ENCODE measurements at places on chromosomes 3 and 15.

DNA sequence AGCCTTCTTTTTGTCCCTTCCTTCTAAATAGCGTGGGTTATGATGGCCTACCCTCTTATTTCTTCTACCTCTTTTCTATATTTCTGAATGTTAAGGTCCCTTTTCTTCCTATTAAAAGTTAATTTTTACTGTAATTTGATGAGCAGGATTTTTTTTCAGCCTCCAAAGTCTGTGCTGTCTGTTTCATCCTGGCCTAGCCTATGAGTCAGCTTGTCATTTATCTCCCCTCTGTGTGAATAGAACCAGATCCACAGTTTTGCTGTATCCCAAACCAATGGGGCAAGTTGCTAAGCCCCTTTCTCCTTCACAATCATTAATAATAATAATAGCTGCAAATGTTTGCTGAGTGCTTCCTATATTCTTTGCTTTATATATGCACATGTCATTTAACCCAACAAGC is 18.1 kb upstream of the C3orf38 start:
- DNase-seq: no peak

DNA sequence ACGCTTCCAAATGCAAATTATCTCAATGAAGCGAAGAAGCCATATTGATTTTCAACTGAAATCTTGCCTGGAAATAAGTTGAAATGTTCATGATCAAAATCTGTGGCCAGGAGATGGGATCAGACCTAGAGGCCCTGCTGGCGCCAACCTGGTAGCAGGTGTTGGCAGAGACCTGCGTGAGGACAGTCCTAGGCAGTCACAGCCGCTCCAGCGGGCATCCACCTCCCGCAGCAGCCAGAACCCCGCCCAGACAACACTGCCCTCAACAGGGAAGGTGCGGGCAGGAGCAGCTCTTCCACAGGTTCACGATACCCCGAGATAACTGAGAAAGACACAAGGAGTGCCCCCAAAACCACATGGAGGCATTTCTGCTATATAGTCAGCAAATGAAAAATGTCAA is 145.3 kb downstream of the XXYLT1 start:
- no peak for DNase-seq

- DNase-seq: no peak
Observed at GRCh38 chr3:101615525-101615924, 41.5 kb downstream of the PCNP start.

- no peak for DNase-seq
Observed at GRCh38 chr3:61718565-61718964, 157.2 kb downstream of the PTPRG start.

- no peak for DNase-seq
Observed at GRCh38 chr3:151169262-151169947, 33.6 kb downstream of the GPR171 start.

GRCh38 chr3:6179761-6180160 is 681.2 kb upstream of the GRM7 start:
- no peak for DNase-seq

DNA sequence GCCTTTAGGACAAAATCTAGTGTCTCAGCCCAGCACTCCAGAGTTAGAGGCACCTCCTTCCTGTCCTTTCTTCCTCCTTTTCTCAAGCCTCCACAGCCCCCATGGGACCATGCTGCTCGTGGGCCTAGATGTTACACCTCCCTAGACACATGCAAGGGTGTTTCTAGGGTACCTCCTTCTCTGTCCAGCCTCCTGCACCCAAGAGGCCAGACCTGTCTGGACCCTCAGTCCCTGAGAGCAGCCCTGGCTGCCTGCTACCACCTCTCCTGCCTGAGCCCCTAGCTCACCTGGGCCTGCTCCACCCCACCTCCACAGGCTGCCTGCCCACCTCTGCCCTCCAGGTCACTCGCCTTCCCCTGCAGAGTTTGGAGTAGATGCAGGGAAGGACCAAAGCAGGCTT is 5.2 kb downstream of the LOXL1 start:
- DNase-seq: no peak

DNA sequence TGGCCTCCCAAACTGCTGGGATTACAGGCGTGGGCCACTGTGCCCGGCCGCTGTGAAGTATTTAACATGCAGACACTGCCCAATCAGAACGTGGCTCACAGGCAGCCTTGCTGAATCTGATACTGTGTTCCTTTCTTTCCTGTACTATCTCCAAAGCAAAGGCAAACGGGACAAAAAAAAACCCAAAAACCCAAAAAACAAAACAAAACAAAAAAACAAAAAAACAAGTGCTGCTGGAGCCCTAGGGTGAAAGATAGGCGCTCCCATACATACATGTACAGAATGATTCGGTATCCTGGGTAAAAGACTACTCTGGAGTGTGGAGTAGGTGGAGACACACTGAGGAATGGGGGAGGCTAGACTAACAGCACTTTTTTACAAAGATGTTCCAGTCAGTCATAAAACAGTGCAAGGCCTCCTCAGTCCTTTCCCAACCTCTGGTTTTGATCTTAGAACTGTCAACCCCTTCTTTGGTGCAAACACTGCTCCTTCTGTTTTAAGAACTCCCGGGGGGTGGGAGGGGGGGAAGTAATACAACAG is 7.7 kb upstream of the MAP1A start:
- no peak for DNase-seq

DNA sequence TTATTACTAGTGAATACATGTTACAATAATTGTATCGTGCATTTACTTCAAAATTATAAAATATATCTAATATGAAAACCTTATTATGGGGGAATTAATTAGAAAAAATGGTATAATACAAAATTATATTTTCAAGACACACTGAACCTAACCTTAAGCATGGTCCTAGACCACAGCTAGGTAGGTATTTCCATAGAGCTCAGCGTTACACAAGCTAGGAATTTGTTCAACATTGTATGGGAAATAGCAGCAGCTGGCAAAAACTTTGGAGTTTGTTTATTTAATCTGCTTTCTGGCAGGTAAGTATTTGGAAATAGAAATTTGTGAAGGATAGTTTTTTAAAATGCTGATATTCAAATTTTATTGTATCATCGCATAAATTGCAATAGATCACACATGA is 52.9 kb downstream of the BCHE start:
- no peak for DNase-seq

DNA sequence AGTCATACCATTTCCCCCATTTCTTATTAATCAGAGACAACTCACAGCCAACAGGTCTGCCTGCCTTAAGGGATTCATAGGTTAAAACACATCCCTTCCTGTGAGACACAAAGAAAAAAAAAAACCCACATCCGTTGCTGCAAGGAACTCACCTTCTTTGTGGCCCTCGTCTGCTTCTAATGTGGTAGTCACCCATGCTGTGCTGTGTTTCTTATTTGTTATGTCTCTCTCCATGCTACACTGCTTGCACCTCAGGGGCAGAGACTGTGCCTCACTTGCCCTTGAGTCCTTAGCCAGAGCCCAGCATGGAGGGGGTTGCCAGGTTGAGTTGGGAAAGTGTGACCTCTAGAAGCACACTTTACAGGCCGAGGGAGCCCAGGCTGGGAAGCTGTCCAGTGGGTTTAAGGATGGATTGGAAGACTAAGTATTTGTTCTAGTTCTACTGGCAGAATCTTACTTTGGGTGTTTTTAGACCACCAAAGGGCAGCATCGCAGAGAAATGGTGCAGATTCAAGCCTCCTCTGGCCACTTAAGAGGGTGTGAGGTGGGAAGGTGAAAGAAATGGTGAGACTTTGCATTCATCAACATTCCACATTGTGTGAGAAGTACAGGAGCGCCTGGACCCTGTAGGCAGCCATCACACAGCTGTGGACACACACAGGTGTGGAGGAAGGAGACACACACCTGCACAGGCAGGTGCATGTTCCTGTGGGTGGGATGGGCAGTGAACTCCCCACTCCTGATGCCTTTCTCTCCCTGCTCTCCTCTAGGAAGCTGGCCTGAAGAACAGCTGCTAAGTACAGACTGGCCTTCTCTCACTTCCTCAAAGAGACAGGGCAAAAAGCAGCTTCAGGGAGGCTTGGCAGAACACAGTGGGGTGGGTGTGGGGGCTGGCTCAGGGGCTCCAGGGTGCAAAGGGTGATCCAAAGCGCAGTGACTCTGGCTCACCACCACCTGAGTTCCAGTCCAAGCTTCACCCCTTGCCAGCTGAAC is 48.8 kb downstream of the GLB1 start:
- no peak for DNase-seq

- DNase-seq: no peak
Observed at GRCh38 chr15:67134067-67134838, 68.9 kb downstream of the SMAD3 start.

DNA sequence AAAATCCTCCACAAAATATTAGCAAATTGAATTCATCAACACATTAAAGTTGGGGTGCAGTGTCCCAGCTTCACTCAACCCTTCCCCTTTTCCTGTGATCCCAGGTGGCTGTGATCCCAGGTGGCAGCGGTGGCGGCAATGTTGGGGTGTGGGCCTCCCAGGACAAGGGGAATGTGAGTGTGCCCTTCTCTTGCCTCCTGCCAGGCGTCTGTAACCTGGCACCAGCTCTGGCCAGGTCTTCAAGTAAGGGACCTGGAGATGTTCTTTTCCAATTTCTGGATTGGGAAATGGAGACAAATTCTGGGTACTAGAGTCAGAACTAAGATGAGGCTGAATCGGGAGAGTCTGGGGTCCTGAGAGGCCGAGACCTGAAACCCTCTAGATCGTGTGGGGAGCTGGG is 20.1 kb downstream of the GOLGA6A start:
- DNase-seq: no peak

DNA sequence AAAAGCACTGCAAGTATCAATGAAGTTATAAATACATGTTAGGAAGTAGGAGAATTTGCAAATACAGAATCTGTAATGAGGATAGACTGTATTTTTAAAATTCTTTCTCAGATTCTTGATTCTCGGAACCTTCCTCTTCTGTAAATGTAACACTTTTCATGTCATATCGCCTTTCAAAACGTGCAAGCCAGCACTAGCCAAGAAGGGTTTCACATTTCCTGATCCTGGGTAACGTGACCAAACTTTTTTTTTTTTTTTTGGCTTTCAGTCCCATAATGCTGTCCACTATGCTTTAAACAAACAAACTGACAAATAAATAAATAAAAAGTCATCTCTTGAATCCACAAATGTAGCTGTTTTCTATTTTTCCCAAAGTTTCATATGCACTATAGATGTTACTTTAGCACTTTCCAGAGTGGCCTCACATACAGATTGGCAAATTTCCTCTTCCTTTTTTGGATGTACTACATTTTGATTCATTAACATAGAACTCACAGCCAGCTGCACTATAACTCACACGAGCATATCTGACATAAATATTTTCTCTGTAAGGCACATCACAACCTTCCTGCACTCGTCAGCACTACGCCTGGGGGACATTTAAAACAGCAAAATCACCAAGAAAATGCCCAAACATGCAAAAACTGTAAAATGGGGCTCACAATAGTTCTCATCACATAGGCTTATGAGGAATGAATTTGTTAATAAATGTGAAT is 208.1 kb downstream of the OSBPL10 start:
- no peak for DNase-seq

DNA sequence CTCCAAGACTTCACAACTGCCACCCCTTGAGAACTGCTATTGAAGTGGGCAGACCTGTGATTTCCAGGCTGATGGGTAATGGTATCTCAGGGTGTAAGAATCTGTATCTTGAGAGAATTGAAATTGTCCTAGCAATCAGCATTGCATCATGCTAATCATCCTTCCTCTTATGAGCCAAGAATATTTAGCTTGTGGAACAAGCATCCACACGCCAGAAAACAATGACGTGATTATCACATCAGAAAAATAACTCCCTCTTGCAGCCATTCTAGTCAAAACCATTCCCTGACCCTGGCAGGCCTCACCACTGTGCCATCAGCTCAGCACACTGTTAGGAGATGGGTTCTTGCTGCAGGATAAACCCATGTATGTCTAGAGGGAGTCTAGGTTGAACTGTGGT is 6.7 kb downstream of the BCL2L10 start:
- DNase-seq: no peak

GRCh38 chr3:50370594-50370993 is 11.3 kb upstream of the TMEM115 start:
- DNase-seq: no peak

DNA sequence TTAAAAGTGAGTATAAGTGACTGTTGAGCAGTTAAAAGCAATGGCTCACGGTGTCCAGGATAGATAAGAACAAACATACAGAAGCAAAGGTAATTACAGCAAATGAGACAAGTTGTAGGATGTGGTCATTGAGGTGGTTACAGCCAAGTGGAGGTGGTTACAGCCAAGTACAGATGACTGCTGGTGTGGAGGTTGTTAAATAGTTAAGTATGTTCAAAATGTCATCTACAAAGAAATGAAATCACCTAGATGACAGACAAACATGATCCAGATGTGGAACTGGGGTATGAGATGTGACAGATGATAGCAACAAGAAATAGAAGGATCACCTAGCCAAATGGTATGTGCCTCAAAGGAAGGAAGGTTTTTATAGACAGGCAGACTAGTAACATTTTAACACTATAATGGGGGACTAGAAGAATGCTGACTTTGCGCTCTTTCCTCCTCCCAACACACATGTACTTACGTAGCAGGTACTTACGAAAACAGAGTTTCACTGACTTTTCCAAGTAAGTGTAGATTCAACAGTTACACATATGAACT is 6.8 kb upstream of the ANKRD28 start:
- DNase-seq: no peak

DNA sequence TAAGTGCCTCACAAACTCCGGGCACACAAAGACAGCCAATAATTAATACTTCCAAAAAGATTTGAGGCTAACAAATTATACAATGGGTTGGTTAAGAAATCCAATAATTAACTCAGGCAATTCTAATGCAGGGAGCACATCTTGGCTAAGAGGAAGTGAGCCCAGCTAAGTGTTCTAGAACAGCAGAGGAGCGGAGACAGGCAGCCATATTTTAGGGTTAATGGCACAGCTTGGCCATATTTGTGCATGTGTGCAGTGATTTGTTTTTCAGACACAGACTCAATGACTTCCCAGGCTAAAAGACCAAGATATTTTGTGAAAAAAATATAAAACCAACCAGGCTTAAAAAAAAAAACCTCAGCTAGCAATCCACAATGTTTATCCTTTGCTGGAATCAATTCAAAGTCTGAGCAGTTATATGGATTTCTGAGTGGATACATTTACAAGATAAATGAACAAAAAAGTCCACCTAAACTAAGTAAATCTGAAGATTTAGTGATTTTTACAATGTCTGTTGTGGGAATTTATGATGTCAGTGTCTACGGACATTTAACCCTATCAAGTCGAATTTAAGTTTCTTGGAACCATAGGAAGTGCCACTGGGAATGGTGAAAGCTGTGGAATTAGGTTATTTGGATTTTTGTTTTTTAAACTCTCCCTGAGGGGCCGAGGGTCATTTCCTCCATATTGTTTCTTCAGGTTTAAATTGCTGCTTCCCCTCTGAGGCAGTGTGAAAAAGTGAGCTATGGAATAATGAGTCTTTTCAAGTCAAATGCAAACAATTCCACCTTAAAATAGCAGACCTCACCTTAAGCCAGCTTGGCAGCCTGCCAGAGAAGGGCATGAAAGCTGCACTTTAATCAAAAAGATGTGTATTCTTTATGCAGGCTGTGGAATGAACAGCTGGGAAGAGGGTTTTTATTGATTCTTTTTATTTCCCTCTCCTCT is 413.7 kb upstream of the TBL1XR1 start:
- peak; percentile 82 for DNase-seq

Data from NCI-H774 (cell line).